Left ventricle myocardium superior (tissue), 1 donor: ENCODE measurements at places on chromosomes 11 and 22. TPM values are rescaled to one million over a fixed set of nuclear protein-coding genes. Genes with fewer than 3 reads are reported as not detected.

APOBEC3A gene
- total RNA-seq: 0.82 TPM

DNA sequence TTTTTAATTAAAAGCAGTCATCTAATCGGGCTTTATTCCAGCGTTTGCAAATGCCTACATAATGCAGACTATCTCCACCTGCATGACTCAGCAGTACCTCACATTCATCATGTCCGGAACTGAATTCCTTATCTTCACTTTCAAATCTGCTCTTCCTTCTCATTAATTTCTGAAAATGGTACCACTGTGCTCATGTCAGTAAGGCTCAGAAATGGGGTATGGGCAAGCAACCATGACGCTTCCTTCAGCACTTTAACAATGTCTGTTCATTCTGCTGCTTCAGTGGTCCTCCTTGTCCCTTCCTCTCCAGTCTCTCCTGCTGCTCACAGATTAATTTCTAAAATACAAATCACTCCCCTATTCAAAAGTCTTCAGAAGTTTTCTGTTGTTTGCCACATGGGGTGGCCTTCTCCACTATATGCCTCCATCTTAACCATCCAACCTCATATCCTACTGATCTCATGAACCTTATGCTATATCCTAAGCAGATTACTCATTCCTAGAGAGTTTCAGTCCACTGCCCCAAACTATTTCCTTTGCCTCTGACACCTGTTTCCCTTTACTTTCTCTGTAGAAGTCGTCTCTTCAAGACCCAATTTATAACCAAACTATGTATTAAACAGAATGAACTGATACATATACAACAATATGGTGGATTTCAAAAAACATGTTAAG lies 7.0 kb downstream of the GTF2H1 start:
- no peak for DNase-seq

GRCh38 chr11:27612932-27613880 lies 87.0 kb downstream of the BDNF start:
- no peak for DNase-seq

GRCh38 chr11:63553759-63554158 lies 9.4 kb downstream of the PLAAT2 start:
- DNase-seq: no peak

DNA sequence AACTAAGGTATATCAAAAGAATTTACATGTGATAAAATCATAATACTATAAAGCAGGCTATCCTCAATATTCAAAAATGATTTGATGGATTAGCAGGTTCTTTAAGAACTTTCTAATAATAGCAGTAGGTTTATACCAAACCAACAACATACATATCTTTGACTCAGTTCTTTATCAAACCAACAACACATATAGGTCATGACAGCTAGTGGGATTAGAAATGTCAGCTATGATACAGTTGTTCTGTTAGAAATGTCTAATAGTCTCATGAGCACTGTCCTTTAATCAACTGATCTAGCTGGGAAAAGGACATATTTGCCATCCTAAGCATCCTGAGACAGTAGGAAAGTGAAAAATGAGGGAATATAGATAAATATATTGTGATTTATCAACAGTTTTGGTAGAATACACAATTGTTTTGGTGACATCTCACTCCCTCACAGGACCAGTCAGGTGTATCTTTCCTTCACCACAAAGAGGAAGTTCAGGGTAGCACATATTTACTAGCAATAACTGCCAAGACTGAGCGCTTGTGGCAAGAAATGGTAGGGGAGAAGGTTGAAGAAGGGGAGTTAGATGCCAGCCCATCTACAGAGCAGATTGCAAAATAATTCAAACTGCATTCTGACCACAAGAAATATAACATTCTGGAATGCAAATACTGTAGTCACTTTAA lies 90.8 kb upstream of the APOA1 start:
- DNase-seq: no peak

- DNase-seq: no peak
Measured at GRCh38 chr11:33999393-33999792, 52.1 kb upstream of the CAPRIN1 start.

DNA sequence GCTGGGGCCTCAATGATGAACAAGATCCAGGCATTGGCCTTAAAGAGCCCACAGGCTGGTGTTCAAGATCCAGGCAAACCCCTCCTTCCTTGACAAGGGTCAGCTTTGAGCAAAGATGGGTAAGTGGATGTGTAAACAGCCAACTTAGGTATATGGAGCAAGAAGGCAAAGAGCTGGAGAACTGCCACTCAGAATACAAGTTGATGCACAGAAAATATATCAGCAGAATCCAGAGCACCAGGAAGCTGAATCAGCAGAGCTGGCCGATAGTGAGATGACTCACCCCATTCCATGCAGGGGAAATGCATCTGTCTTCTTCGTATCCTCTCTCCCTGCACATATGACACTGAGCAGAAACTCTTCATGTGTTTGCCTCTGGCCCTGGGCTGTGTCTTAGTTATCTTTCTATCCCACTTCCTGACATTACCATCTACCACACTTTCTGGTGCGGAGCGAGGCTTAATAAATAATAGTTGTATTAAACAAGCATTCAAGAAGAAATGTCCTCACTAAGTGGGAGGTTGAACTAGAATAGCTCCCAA lies 57.8 kb downstream of the ENDOD1 start:
- no peak for DNase-seq

GRCh38 chr11:70569996-70570692 lies 171.8 kb downstream of the CTTN start:
- DNase-seq: no peak

- no peak for DNase-seq
Measured at GRCh38 chr22:16915701-16916100, 90.5 kb upstream of the XKR3 start.

DNA sequence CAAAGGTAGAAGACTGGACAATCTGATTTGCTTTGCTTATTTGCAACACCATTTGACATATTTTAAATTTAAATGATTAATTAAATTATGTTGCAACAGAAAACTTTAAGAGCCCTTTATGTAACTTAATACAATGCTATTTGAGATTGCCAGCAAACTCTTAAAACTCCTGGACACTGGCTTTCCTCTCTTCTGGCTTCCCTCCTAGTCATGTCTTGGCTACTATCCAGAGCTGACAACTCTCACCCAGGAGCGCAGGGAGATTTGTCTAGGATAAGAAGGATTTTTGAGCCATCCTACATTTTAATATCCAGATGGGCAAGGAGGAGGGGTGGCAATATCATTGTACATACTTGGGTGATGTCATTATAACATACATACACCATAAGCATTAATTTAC lies 134.3 kb downstream of the ELP4 start:
- DNase-seq: no peak

DNA sequence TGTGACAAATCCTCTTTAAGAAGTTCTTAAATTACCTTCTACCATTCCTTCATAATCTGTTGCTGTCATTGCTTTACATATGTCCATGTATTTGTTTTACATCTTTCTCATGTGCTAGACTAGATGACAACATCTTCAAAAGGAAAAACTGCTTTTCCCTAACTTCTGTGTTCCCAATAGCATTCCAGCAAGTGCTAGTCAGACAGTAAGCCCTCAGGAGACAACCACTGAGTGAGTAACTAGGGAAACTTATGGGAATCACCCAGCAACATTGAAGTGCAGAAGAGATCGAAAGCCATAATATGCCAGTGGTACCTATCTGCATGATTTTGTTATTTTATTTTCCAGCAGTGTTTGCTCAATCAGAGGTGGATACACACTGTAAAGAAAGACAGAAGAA lies 889.7 kb upstream of the API5 start:
- no peak for DNase-seq

TTC28 gene
- total RNA-seq: 17.0 TPM

DNA sequence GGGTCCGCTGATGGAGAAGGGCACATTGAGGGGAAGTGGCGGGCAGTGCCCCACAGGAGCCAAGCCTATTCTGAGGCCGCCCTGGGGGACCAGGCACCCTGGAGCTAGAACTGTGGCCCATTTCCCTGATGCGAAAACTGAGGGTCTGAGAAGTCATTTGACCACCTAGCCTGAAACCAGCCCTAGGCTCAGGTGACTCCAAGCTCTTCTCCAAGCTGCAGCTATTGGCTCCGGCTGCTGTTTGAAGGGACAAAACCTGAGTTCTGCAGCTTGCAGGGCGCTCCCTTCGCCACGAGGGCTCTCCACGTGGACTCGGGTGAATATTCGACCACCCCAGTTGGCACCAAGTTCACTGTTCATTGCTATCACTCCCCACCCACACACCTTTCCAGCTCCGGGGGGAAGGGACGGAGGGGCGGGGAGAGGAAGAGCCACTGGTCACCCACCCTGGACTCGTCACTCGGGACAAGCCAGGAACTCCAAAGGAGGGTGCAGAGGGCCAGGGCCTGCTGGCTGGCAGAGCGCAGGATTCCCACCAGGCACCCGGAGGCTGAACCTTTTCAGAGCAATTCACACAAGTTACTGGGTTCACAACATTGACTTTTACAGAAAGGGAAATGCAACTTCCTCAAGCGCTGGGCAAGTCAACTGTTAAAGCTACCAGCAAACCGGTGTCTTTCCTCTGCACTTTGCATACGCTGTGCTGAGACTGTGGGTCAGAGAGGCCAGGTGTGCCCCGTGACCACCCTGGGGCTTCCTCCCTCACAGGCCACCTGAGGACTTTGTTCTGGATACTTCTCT lies 1.1 kb upstream of the RAC2 start:
- DNase-seq: no peak

- DNase-seq: no peak
Measured at GRCh38 chr11:135022454-135022853, 610.4 kb upstream of the B3GAT1 start.

NCR3LG1 gene
- total RNA-seq: 0.55 TPM

DNA sequence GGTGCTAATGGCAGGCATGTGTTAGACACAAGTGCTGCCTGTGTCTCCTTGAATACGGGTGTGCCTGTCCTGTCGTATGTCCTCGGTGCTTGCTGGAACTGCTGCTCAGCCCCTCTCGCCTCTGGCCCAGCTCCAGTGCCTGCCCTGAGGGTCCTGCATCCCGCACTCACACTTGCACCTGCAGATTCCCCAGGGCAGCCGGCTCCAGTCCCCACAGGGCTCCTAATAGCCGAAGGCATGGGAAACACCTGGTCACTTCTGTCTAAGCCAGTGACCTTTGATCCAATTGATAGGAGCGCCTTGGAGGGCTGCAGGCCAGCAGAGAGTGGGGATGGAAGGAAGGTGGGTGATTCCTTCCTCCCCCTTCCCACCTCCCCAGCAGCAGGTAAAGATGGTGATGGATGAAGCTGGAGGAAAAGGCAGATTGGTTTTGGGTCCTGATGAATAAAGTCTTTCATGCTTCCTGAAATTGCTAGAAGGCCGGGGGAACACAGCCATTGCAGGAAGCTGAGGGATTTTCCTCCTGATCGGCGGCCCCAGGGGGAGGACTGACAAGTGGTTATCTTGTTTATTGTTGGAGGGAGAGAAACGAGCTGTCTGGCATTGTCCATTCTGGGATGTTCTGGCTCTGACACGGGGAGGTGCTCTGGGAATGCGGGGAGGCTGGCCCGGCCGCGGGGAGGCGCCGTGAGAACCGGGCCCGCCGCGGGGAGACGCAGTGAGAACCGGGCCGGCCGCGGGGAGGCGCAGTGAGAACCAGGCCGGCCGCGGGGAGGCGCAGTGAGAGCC lies 110.9 kb upstream of the B3GAT1 start:
- DNase-seq: no peak

DNA sequence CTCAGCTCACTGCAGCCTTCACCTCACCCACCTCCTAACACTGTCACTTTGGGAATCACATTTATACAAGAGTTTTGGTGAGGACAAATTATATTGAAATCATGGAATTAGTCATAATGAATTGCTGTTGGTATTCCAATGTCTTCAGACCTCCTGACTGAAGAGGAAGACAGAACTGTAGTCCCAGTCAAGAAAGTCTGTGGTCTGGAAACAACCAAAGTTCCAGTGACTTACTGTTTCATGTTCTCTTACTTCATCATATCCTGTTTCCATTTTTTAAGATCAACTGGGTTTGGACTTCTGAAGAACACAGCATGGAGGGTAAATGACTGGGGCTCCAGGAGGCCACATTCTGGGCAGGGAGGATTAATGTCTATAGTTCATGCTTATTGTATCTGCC lies 43.0 kb upstream of the HIPK3 start:
- DNase-seq: no peak

CRYBB3 gene
- total RNA-seq: not detected

DNA sequence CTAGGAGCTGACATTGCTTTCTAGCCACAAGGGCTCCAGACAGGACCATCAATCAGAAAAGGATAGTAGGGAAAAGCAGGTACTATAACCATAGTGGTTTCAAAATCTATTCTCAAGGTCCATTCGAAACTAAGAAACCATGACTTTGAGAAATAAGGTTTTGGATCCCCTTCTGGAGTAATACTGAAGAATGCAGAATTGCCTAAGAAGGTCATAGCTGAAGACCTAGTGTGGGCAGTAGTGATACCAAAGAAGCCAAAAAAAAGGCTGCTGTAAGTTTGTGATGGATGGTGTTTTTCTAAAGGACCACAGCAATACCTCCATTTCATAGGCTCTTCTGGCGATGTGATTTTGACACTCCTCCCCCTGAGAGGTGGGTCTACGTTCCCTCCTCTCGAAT lies 163.1 kb downstream of the MAML2 start:
- no peak for DNase-seq

DNA sequence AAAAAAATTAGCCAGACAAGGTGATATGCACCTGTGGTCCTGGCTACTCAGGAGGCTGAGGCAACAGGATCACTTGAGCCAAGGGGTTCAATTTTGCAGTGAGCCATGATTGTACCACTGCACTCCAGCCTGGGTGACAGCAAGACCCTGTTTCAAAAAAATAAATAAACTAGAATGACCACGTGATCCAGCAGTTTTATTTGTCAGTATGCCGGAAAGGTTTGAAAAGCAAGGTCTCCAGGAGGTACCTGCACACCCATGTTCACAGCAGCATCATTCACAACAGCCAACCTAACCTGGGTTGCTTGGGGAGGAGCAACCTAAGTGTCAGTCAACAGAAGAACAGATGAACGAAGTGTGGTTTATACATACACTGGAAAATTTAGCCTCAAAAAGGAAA lies 78.7 kb upstream of the SEPTIN5 start:
- no peak for DNase-seq

DNA sequence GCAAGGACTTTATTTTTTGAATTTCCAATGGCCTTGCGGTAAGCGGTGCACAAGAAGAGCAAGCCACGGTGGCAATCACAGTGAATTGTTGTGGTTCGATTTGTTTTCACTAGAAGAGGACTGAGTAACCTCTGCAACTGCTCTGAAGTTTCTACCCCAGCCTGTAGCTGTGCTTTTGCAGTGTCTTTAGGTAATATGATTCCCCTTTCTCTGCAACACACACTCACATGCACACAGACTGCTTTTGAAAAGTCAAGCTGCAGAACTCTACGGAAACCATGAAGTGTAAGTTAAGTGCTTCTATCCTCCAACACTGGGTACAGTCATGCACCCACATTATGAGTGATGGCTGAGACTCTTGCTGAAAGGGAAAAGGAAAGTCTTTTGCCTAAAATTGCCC lies 38.4 kb downstream of the CD44 start:
- DNase-seq: no peak

DNA sequence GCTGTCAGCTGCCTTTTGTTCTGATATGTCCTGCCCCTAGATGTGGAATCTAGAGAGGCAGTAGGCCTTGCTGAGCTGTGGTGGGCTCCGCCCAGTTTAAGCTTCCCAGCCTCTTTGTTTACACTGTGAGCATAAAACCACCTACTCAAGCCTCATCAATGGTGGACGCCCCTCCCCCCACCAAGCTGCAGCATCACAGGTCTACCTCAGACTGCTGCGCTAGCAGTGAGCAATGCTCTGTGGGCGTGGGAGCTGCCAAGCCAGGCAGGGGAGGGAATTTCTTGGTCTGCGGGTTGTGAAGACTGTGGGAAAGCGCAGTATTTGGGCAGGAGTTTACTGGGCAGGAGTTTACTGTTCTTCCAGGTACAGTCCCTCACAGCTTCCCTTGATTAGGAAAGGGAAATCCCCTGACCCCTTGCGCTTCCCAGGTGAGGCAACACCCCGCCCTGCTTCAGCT lies 98.5 kb downstream of the SMCO4 start:
- DNase-seq: no peak
